ENCODE measurements at places on chromosomes 16 and 17. TPM values are rescaled to one million over a fixed set of nuclear protein-coding genes. Genes with fewer than 3 reads are reported as not detected.

Gene ASPHD1
- 0.33 TPM for total RNA-seq

Gene MEIOC
- 0.10 TPM for total RNA-seq

Gene MYOCD
- total RNA-seq = not detected

Gene TP53TG3B
- total RNA-seq = not detected

Gene NTHL1
- 28.1 TPM for total RNA-seq

Gene DRC3
- 2.0 TPM for total RNA-seq

Gene CMTM2
- total RNA-seq = not detected

Gene FKBP10
- total RNA-seq = 140 TPM

Gene SCNN1B
- total RNA-seq = 1.6 TPM

Gene TPSAB1
- total RNA-seq = not detected

Gene PRRT2
- 0.19 TPM for total RNA-seq

Gene HCRT
- total RNA-seq = not detected

Gene TBC1D3C
- total RNA-seq = not detected

Gene KRT34
- not detected for total RNA-seq

Gene ST6GALNAC1
- not detected for total RNA-seq

Gene KRTAP4-4
- not detected for total RNA-seq

Gene CCL1
- total RNA-seq = not detected

Gene CTRB2
- not detected for total RNA-seq

Gene KRT23
- total RNA-seq = not detected

Gene TEX19
- under 0.01 TPM for total RNA-seq

Gene SAP30BP
- total RNA-seq = 70.9 TPM

Gene NTN3
- total RNA-seq = under 0.01 TPM

Gene MAF
- 0.57 TPM for total RNA-seq

Gene CDRT4
- total RNA-seq = 4.6 TPM

Gene KRT25
- not detected for total RNA-seq

Gene LDHD
- total RNA-seq = 0.98 TPM

Gene CD300LB
- total RNA-seq = not detected

Gene BAHCC1
- total RNA-seq = 23.2 TPM

Gene DOC2A
- not detected for total RNA-seq

Gene P2RX5
- 0.38 TPM for total RNA-seq

Gene COX6A2
- total RNA-seq = not detected

Gene MGAT5B
- 2.2 TPM for total RNA-seq

Gene CTNS
- total RNA-seq = 21.6 TPM

Gene OTOP2
- total RNA-seq = not detected

Gene SP6
- 1.2 TPM for total RNA-seq

Gene TBC1D3K
- total RNA-seq = not detected

Gene TAC4
- total RNA-seq = not detected

Gene ABCC12
- total RNA-seq = not detected

Gene RAB11FIP4
- total RNA-seq = not detected

Gene TEPSIN
- 20.5 TPM for total RNA-seq

Gene TMEM204
- total RNA-seq = 39.1 TPM

Gene RPUSD1
- 52.7 TPM for total RNA-seq

Gene ALOXE3
- total RNA-seq = under 0.01 TPM

Measured in vein endothelial cell (primary cell).